CD4-positive, alpha-beta T cell (primary cell): ENCODE measurements at places on chromosomes 5 and 9. TPM values are rescaled to one million over a fixed set of nuclear protein-coding genes. Genes with fewer than 3 reads are reported as not detected.

Gene SPEF2
- 3.2 TPM for total RNA-seq

Gene KIF27
- total RNA-seq: 3.6 TPM

DNA sequence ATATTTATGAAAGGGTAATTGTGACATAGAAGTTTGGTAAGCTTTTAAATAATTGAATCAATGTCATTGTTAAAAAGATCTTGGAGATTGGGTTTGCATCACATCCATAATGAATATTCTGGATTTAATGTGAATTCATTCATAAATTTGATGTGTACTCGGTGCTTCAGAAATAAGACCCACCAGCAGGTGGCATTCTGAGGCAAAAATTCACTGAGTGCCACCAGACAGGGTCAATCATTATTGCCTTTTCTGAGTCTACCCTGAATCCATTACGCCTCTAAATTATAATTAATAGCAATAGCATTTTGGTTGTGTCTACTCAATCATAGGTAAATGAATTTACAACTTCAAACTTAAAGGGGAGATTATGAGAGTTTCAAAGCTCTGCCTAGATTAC lies 1.0 kb downstream of the TRPC7 start:
- no peaks in the 10 kb centered on the region for H3K27me3 ChIP-seq
- H3K4me3 ChIP-seq: no peak overlapping the region
- H3K4me1 ChIP-seq: no peaks in the 10 kb centered on the region

- no peaks in the 10 kb centered on the region for H3K36me3 ChIP-seq
- H3K4me1 ChIP-seq: no peaks in the 10 kb centered on the region
- no peaks in the 10 kb centered on the region for H3K27me3 ChIP-seq
- no peak for DNase-seq
- H3K27ac ChIP-seq: no peak overlapping the region
Measured at GRCh38 chr9:73079326-73079725, 72.3 kb upstream of the ANXA1 start.

Gene GABRA1
- not detected for total RNA-seq

Gene ACOT12
- 0.44 TPM for total RNA-seq

- no peaks in the 10 kb centered on the region for H3K4me1 ChIP-seq
- DNase-seq: no peak
- no peak overlapping the region for H3K4me3 ChIP-seq
- H3K27ac ChIP-seq: no peak overlapping the region
- no peaks in the 10 kb centered on the region for H3K36me3 ChIP-seq
- no peaks in the 10 kb centered on the region for H3K27me3 ChIP-seq
Measured at GRCh38 chr5:106894964-106895363, 775.8 kb downstream of the EFNA5 start.

GRCh38 chr9:114720086-114720676 lies 38.2 kb upstream of the TEX48 start:
- no peaks in the 10 kb centered on the region for H3K36me3 ChIP-seq
- DNase-seq: no peak
- no peak overlapping the region for H3K4me3 ChIP-seq
- peaks cover 35% of the 10 kb centered on the region for H3K4me1 ChIP-seq
- no peaks in the 10 kb centered on the region for H3K27me3 ChIP-seq
- H3K27ac ChIP-seq: no peak overlapping the region

Gene C9orf57
- total RNA-seq: not detected

Gene FAM120A
- 46.5 TPM for total RNA-seq

Gene TMEM215
- not detected for total RNA-seq

Gene SMIM27
- 12.7 TPM for total RNA-seq

Gene SPATA31A3
- total RNA-seq: not detected

DNA sequence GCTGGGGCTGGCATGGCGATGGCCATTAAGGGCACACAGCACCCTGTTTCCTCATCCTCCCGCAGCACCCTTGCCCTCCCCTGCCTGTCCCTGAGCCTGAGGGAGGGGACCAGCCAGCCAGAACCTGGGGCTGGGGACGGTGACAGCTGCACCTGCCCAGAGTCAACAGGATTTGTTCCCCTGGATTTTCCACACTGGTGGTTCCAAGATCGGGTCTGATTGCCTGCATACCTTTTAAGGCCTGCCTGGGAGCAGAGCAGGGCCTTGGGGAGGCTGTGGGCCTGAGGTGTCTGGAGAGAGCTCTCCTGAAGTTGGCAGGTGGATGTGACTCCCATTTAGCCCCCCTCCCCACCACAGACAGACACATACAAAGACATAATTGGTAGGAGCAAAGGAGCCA lies 61.0 kb upstream of the C5orf58 start:
- no peaks in the 10 kb centered on the region for H3K4me1 ChIP-seq
- no peak overlapping the region for H3K4me3 ChIP-seq
- no peak for DNase-seq
- no peaks in the 10 kb centered on the region for H3K36me3 ChIP-seq
- no peak overlapping the region for H3K27ac ChIP-seq

DNA sequence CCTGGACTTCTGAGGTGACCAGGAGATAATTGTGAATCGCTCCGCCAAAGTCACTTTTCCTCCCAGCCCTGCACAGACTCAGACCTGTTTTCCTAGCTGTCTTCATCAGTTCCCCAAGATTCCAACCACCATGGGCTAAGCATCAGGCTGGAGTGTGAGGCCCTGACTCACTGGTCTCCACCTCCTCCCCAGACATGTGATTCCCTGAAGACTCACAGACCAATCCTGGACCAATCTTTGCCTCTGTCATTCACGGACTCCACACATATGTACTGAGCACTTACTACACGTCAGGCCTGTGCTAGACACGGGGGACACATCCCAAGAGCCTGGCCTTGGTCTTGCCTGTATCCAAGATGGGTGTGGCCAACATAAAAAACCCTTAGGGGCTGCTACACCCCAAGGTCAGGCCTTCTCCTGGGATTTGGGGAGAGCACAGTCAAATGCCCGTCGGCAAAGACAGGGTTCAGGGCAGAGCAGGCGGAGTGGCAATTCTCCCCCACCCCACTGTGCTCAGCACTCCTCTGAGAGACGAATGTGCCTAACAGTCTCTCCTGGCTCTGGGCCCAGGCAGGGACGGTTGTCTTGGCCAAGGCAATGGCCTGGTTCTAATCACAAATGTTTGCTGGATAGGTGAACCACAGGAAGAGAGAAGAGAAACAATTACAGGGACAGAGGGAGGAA lies 11.9 kb downstream of the EEIG1 start:
- DNase-seq: peak; percentile 31
- peaks cover 15% of the 10 kb centered on the region for H3K36me3 ChIP-seq
- no peaks in the 10 kb centered on the region for H3K27me3 ChIP-seq
- H3K4me1 ChIP-seq: peaks cover 100% of the 10 kb centered on the region
- H3K4me3 ChIP-seq: peak overlapping the region; percentile 67
- H3K27ac ChIP-seq: peak overlapping the region; percentile 31

DNA sequence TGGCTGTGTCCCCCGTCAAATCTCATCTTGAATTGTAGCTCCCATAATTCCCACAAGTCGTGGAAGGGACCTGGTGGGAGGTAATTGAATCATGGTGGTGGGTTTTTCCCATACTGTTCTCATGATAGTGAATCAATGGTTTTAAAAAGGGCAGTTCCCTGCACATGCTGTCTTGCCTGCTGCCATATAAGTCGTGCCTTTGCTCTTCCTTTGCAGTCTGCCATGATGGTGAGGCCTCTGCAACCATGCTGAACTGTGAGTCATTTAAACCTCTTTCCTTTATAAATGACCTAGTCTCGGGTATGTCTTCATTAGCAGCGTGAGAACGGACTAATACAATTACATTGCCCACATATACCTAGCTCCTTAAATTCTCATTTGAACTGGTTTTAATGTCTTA lies 353.0 kb upstream of the KLF4 start:
- H3K36me3 ChIP-seq: no peaks in the 10 kb centered on the region
- H3K4me1 ChIP-seq: no peaks in the 10 kb centered on the region
- no peak for DNase-seq
- no peak overlapping the region for H3K4me3 ChIP-seq
- no peak overlapping the region for H3K27ac ChIP-seq

GRCh38 chr9:27421577-27421976 lies 102.5 kb upstream of the IFNK start:
- H3K36me3 ChIP-seq: no peaks in the 10 kb centered on the region
- DNase-seq: no peak
- H3K4me1 ChIP-seq: no peaks in the 10 kb centered on the region
- H3K4me3 ChIP-seq: no peak overlapping the region
- no peak overlapping the region for H3K27ac ChIP-seq

GRCh38 chr5:176589039-176589769 lies 20.8 kb downstream of the GPRIN1 start:
- H3K4me1 ChIP-seq: no peaks in the 10 kb centered on the region
- DNase-seq: no peak
- no peak overlapping the region for H3K4me3 ChIP-seq
- H3K36me3 ChIP-seq: no peaks in the 10 kb centered on the region

GRCh38 chr5:120631611-120632010 lies 167.5 kb downstream of the PRR16 start:
- H3K4me1 ChIP-seq: no peaks in the 10 kb centered on the region
- no peak overlapping the region for H3K4me3 ChIP-seq
- no peak for DNase-seq
- H3K36me3 ChIP-seq: no peaks in the 10 kb centered on the region
- H3K27ac ChIP-seq: no peak overlapping the region

- H3K27ac ChIP-seq: no peak overlapping the region
- no peaks in the 10 kb centered on the region for H3K27me3 ChIP-seq
- H3K4me3 ChIP-seq: no peak overlapping the region
- H3K4me1 ChIP-seq: no peaks in the 10 kb centered on the region
Measured at GRCh38 chr9:133569891-133570690, 35.6 kb downstream of the ADAMTSL2 start.

DNA sequence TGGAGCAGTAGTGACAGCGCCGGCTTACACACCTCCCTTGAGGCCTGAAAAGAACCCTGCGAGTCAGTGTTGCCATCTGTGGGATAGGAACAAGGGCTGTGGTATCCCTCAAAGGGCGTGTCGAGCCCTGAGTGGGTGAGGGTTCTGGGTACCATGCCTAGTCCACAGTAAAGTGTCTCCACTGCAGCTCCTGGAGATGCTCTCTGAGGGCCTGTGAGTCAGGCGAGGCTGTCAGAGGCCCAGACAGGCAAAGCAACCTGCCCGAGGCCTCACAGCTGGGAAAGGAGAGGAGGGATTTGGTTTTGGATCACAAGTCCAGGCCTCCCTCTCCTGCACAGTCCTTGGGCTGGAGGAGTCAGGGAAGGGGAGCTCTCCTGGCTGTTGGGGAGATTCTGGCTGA lies 6.1 kb downstream of the PRRX2 start:
- no peaks in the 10 kb centered on the region for H3K36me3 ChIP-seq
- H3K27ac ChIP-seq: no peak overlapping the region
- peaks cover 1% of the 10 kb centered on the region for H3K4me1 ChIP-seq
- DNase-seq: no peak

DNA sequence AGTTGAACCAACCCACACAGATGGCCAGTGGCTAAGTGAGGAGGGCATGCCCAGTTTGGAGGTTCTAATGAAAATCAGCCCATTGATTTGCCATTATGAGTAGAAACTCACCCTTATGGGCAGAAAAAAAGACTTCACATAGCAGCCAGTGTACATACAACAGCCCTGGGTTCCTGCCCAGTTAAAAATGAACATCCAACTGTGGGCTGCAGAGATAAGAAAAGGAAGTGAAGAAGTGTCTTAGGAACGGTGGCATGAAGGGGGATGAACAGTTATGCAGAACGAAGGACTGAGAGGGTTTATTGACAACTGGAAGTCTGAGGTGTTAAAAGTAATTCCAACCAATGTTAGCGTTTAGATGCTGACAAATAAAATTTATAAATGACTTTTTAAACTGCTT lies 118.4 kb downstream of the MARCHF3 start:
- H3K36me3 ChIP-seq: no peaks in the 10 kb centered on the region
- H3K4me1 ChIP-seq: no peaks in the 10 kb centered on the region
- H3K27me3 ChIP-seq: no peaks in the 10 kb centered on the region

DNA sequence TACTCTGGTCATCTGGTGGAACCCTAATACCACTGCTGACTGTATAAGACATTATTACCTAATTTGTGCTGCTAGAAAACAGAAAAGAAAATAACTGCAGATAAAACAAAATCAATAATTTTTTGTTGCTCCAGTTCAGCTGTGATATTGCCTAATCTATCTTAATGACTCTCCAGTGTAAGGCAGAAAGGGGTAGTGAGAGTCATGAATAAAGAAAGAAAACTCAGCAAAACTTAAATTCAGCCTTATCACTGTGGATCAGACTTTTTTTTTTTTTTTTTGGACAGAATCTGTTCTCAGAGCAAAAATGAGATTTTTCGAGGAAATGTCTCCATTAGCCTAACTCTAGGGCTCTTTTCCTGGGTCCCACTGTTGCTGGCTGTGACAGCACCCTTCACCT lies 1.1 kb upstream of the DOCK2 start:
- no peaks in the 10 kb centered on the region for H3K27me3 ChIP-seq
- no peak overlapping the region for H3K4me3 ChIP-seq
- peaks cover 9% of the 10 kb centered on the region for H3K36me3 ChIP-seq
- no peak overlapping the region for H3K27ac ChIP-seq
